ENCODE measurements at places on chromosomes 1 and 21.

GRCh38 chr1:187956975-187957374 lies 1128.2 kb downstream of the PLA2G4A start:
- DNase-seq, result no peak

GRCh38 chr1:81044708-81045107 lies 756.0 kb upstream of the ADGRL2 start:
- no peak for DNase-seq

GRCh38 chr1:160797861-160798273 lies 1.9 kb downstream of the LY9 start:
- DNase-seq, result no peak

GRCh38 chr1:5847013-5847659 lies 145.1 kb downstream of the NPHP4 start:
- DNase-seq, result no peak

GRCh38 chr1:215600867-215601266 lies 33.8 kb downstream of the KCTD3 start:
- no peak for DNase-seq

DNA sequence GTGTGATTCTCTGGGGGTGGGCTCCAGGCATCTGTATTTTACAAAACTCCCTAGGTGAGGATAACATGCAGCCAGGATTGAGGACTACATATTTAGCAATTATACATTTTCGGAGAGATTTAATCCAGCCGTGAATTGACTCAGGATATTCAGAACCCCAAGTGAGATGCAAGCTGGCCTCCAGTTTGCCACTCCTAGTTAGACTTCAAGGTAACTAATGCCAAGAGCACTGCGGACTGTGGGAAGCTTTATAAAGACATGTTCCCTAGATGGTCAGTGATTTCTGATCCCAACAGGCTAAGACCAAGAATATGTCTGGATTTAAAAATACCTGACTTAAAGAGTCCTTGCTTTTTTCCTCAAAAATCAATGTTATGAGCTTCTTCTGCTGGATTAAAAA lies 308.5 kb downstream of the NTNG1 start:
- no peak for DNase-seq

DNA sequence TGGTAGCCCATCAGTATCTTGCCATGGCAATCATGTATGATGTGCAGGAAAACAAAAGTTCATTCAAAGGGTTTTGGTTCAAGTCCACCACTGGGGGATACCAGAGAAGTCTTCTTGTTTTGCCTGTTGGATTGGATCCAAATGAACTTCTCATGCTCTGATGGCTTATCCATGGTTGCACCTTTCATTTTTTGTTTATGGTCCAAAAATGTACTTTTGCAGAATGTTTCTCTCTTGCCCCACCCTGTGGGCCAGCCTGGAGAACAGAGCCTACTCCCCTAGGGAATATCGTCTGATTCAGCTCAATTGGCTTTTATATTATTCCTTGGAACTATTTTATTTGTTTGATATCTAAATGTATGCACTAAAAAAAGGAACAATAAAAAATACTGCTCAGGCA lies 20.1 kb upstream of the CLCA1 start:
- DNase-seq, result no peak

DNA sequence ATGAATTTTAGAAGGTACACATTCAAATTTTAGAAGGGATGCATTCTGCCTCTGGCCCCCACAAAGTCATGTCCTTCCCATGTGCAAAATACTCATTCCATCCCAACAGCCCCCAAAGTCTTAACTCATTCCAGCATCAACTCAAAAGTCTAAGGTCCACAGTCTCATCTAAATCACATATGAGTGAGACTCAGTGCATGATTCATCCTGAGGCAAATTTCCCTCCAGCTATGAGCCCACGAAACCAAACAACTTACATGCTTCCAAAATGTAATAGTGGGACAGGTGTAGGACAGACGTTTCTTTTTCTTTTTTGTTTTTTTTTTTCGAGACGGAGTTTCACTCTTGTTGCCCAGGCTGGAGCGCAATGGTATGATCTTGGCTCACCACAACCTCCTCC lies 12.5 kb upstream of the WNT2B start:
- DNase-seq, result no peak

DNA sequence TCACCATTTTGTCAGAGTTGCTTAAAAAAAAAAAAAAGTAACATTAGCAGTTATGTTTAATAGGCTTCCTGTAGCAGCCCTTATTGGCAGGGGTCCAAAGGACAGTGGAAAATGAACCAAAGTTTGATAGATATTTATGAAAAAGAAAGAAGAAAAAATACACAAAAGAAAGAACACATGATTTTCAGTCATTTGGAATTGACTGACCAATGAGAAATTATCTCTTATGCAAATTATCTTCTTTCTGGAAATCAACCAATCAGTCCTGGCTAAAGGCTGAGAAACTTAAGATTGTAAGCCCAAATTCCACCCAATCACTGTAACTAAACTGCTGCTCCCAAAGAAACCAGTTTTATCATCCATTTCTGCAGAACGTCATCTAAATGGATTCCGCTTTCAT lies 282.4 kb downstream of the TM2D1 start:
- DNase-seq, result no peak

- DNase-seq, result no peak
These were observed 173.4 kb upstream of the RUNX1 start for GRCh38 chr21:35222541-35222941.

GRCh38 chr1:154962156-154962749 lies 671 bp upstream of the PYGO2 start:
- peak; percentile 69 for DNase-seq

GRCh38 chr21:43864313-43864961 lies 586 bp upstream of the AGPAT3 start:
- DNase-seq, result peak; percentile 87

GRCh38 chr1:108777839-108778238 lies 31.4 kb downstream of the STXBP3 start:
- no peak for DNase-seq

DNA sequence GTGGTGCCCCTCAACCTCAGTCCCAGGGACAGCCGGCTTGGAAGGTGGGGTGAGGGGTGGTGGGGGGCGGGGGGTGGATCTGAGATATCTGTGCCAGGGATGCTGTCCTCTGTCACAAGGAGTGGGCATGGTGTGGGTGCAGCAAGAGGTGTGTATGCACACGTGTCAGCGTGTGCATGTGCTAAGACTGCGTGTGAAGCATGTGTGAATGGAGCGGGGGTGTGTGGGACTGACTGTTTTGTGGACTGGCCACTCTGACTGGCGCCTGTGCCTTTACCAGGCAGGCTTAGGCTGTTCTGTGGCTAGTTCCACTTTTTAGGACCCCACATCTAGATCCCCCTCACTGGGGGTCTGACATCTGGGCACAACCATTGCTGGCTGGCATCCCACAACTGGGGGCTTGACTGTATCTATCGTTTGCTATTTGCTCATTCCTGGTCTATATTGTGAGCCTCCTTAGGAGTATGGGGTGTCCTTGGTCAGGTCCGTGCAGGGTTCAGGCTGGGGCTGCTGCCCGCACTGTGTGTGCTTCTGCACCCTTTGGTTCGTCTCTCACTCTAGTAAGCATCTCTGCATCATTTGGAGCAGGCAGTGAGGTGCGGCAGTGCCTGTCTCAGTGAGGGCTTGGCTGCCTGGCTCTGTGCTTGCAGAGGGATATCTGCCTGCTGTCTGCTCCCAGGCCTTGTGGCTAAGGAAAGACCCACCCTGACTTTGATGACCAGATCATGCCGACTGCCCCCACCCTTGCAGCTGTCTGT lies 1.9 kb downstream of the AMPD2 start:
- DNase-seq, result no peak

- no peak for DNase-seq
These were observed 179.7 kb upstream of the HOOK1 start for GRCh38 chr1:59635097-59635496.
